ENCODE measurements at places on chromosomes 1 and 21.

DNA sequence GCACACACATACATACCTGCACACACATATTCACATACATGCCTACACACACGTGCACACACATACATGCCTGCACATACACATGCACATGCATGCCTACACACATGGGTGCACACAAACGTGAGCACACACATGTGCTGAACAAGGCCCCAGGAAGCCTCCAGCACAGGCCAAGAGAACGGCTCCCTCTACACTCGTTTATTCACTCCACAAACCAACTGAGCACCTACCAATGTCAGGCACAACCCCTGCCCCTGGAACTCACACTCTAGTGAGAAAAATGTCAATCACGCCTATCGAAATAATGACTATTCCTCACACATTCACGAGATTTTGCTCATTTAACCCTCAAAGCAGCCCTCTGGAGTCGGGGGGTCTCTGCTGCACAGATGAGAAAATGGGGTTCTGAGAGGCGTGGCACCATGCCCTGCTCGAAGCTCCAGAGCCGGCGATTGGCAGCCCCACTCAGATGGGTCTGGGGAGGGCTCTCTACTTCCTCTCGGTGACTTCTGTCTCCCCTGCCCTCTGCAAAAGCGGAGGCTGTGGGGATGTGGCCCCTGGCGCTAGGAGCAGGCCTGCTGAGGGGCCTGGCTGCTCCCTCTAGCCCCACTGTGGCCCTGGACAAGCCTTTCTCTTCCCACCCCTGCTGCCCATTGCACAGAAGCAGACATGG lies 90.2 kb upstream of the RUNX3 start:
- no peak for DNase-seq

- DNase-seq = no peak
These were observed 59.4 kb upstream of the MPC2 start for GRCh38 chr1:167996266-167996665.

GRCh38 chr21:29704719-29705118 lies 235.1 kb downstream of the GRIK1 start:
- no peak for DNase-seq

GRCh38 chr1:29579821-29580425 lies 343.6 kb downstream of the PTPRU start:
- DNase-seq = peak; percentile 68

DNA sequence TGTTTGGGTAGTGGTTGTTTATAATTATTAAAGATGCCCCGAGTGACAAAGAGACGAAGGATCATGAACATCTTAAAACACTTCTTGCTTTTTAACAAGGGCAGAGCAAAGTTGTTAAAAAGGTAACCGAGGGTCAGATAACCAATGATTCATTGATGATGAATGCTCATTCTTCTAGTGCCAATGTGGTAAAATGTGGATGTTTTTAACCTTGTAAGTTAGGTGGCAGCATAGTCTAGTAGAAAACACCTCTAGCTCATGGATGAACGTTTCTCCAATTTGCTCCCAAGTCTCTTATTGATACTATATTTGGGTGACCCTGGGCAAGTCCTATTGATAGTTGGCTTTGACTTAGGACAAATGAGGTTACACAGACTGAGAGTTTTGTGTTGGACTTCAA lies 167.9 kb downstream of the KIF26B start:
- DNase-seq = peak; percentile 62

GRCh38 chr1:216193839-216194443 lies 229.3 kb downstream of the USH2A start:
- no peak for DNase-seq

- no peak for DNase-seq
These were observed 49.5 kb downstream of the LUZP1 start for GRCh38 chr1:23118957-23119792.

GRCh38 chr1:77834771-77835334 lies 53.6 kb upstream of the NEXN start:
- no peak for DNase-seq

GRCh38 chr1:16979475-16980327 lies 719 bp downstream of the MFAP2 start:
- DNase-seq = peak; percentile 48

GRCh38 chr1:107009281-107009680 lies 47.2 kb upstream of the PRMT6 start:
- no peak for DNase-seq

DNA sequence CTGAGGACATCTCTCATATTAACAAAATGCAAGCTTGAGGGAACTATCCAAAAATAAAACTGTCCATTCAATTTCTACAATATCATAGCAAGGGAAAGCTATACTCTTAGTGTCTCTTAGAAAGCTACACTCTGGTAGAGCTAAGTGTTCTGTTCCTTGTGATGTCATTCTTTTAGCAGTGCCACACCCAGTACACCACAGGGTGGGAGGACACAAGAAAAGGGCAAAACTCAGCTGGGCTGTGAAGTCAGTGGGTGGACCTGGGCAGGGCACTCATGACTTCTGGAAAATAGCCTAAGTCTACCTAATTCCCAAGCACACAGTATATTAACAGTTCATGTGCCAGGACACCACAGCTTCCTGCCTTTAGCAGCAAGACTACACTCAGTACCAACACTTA lies 42.2 kb upstream of the TNFSF4 start:
- no peak for DNase-seq

- no peak for DNase-seq
These were observed 25.6 kb downstream of the TRABD2B start for GRCh38 chr1:47971385-47972160.

DNA sequence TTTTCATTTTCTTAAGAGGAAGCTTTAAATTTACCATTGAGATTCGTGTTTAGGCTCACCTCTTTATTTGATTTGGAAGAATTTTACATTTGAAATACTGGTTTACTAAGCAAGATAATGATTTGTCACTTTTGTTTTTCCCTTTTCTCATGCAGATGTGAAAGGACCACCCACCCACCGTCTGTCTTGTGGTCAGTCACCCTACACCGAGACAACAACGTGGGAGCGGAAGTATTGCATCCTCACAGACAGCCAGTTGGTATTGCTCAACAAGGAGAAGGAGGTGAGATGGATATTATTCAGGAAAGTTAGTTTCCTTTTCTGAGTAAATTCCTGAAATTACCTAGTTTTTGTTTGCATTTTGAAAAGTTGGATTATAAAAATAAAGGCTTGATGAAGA lies 189.5 kb downstream of the RASAL2 start:
- DNase-seq = no peak

- peak; percentile 52 for DNase-seq
These were observed 13.8 kb upstream of the POGZ start for GRCh38 chr1:151472856-151473731.

Data from urothelium cell line (cell line).